ENCODE measurements at places on chromosomes 6 and 20.

DNA sequence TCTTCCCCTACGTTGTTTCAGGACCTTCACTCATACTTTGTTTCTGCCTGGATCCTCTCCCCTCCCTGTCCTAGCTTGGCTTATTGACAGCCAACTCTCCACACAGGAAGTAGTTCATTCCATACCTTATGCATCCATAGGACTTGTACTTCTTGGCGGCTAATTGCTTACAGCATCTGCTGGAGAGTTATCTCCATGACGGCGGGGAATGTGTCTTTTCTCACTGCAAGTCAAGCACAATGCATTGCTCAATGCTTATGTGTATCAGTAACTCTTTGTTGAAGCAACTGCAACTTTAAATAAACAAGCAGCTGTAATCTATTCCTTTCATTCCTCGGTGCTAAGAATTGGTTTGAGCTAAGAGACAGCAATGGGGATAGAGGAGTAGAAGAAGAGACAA lies 551.3 kb upstream of the EPHA7 start:
- no peak for DNase-seq

DNA sequence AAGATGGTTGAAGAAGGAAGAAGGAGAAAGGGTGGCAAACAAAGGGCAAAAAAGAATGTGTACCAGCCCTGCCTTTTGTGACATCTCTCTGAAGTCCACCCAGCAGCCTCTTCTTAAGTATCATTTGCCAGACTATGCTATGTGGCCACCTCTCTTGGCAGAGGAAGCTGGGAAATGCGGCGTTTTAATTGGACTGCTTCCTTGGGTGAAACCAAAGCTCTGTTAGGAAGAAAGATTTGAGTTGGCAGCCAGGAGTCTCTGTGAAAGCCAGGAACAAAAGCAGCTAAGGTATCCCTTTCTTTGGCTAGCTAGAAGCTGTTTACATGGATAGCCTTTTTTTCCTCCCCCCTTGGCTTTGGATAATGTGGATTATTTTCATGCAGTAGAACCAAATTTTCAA lies 67.5 kb upstream of the GTSF1L start:
- DNase-seq, result no peak

GRCh38 chr20:62959101-62959971 lies 6.8 kb downstream of the SLC17A9 start:
- no peak for DNase-seq

DNA sequence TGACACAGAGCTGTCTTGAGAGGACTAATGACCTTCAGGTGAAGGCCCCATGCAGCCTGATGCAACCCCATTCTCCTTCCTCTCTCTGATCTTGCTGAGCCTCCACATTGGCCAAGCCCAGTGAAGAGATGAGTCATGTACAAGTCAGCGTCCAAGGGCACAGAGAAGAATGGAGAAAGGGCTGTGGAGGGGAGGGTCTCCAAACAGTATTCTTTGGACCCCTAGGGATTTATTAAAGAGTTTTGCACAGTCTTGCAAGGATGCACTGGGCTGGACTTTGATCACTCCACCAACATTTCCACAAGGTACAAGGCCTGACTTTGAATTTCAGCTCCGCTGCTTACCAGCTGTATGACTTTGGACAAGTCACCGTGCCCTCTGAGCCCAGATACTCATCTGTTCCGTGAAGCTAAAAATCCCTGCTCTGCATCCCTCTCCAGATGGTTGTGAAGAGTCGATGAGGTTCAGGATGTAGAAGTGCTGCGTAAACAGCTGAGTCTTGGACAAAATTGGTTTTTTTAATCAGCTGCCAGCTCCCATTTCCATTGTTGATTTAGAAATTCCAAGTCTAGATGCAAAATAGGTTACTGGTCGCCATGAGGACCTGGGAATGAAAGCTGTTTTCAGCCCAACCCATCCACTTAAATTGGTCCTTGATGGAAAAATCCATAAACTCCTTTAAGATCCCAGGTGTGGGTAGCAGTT lies 14.1 kb upstream of the KCNG1 start:
- no peak for DNase-seq

DNA sequence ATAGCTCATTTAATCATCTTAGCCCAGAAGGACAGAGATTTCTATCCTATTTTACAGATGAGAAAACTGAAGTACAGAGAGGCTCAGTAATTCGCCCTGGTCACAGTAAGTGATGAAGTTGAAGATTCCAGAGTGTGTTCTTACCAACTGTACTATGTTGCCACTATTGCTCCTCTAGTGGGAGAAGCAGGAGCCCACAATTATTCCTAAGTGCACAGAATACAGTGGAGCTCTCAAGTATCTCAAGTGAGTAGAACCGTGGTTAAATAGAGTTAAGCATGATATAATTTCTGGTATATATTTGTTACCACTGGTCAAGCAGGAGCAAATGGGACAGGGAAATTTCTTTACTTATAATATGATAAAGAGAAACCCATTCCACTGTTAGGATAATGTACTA lies 22.1 kb downstream of the REPS1 start:
- no peak for DNase-seq

DNA sequence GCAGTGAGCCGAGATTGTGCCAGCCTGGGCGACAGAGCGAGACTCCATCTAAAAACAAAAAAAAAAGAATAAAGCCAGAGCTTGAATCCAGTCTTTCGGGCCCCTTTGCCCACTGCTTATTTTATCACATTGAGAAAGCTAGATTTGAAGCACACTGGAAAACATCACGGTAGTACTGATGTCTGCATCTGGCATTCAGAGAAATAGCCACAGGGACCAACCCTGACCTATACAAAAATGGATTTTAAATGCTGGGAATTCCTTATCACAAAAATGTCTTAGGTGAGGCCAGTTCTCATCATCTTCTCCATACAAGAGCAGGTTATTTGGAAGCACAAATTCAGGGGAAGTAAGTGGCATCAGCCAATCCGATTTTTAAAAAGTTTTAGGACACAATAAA lies 49.5 kb downstream of the SLC35D3 start:
- no peak for DNase-seq

GRCh38 chr6:132298344-132298949 lies 102.8 kb downstream of the MOXD1 start:
- DNase-seq, result peak; percentile 32

- no peak for DNase-seq
These were observed 6.8 kb upstream of the TSHZ2 start for GRCh38 chr20:52965380-52965779.

GRCh38 chr20:47861116-47861515 lies 75.8 kb upstream of the SULF2 start:
- DNase-seq, result no peak

- no peak for DNase-seq
These were observed 1172.3 kb downstream of the HACE1 start for GRCh38 chr6:103687430-103687829.

GRCh38 chr6:16166871-16167608 lies 38.2 kb downstream of the MYLIP start:
- no peak for DNase-seq

DNA sequence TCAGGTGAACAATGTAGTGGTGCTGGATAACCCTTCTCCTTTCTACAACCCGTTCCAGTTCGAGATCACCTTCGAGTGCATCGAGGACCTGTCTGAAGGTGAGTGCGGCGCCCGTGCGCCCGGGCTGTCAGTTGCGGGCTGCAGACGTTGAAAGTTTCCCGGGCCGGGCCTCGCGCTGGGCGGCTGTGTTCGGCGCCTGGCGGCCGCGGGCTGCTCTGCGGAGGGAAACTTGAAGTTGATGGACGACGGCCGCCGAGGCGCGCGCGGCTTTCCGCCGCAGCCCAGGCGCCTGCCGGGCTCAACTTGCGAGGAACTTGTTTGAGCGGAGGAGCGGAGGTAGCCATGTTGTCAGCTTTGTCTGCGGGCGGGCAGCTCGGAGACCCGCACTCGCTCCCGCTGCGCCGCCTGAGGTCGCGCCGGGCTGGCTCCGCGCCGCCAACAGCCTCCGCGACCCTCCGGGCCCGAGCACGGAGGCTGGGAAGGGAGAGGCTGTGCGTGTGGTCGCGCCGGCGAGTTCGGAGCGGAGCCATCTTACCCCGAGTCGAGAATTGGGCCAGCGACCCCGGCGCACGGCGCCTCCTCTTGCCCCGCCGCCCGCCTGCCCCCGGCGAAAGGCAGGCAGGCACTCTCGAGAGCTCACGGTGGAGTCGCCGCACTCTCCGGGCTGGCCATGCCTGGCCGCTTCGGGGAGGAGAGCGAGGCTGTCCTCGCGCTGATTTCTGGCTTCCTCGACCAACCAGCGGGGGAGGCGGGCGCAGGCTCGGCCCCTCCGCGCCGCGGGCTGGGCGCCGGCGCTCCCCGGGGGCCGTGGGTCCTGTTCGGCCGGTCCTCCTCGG lies 691 bp downstream of the ASF1A start:
- DNase-seq, result peak; percentile 71

DNA sequence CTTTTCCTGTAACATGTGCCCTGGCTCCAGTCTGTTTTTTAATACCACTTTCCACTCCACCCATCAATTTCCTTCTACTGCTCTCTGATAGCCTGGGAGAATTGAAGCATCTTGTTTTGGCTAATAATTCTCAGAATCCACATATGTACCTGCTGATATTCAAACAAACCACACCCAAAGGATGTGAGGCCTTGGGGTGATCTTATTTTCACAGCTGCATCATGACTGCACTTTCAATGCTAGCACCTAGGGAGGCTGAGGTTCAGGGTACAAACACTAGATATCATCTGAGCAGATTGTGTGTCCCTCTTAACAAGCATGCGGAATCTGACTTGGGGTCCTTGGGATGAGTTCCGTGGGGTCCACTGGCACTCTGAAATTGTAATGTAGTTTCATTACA lies 12.7 kb downstream of the FNDC1 start:
- DNase-seq, result no peak

DNA sequence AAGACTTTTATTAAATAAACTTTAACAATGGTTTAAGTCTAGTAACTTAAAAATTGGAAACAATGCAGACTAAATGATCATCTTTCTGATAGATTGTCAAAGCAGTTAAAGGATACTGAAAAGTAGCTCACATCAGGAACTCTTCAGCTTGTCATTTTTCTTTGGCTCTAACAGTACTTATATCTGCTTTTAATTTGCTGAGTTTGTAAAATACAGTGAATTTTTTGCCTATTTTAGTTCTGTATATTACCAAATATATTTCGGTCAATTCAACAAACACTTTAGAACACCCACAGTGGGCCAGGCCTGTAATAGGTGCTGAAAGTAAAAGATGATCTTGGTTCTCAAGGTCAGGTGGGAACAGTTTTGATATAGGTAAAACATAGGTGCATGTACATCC lies 22.3 kb downstream of the MKKS start:
- DNase-seq, result no peak

GRCh38 chr6:87551799-87552198 lies 38.0 kb downstream of the RARS2 start:
- no peak for DNase-seq
